ENCODE measurements at places on chromosomes 3 and 15. TPM values are rescaled to one million over a fixed set of nuclear protein-coding genes. Genes with fewer than 3 reads are reported as not detected.

The CAMKV gene
- not detected for total RNA-seq

The GOLGA8J gene
- 0.29 TPM for total RNA-seq

The FNDC3B gene
- total RNA-seq: 179 TPM

The MKRN3 gene
- 0.36 TPM for total RNA-seq

The MOBP gene
- total RNA-seq: not detected

The PLSCR2 gene
- total RNA-seq: not detected

The FSIP1 gene
- 3.6 TPM for total RNA-seq

The SH2D7 gene
- not detected for total RNA-seq

The FAM81A gene
- 0.72 TPM for total RNA-seq

The TOPAZ1 gene
- not detected for total RNA-seq

The ITIH1 gene
- not detected for total RNA-seq

All from osteoblast (primary cell).